ENCODE measurements at places on chromosomes 11 and 22. TPM values are rescaled to one million over a fixed set of nuclear protein-coding genes. Genes with fewer than 3 reads are reported as not detected.

- no peak for DNase-seq
Measured at GRCh38 chr11:57120192-57120965, 61.4 kb upstream of the LRRC55 start.

Gene SYT8
- 159 TPM for total RNA-seq

Gene TUB
- total RNA-seq: 10.6 TPM

DNA sequence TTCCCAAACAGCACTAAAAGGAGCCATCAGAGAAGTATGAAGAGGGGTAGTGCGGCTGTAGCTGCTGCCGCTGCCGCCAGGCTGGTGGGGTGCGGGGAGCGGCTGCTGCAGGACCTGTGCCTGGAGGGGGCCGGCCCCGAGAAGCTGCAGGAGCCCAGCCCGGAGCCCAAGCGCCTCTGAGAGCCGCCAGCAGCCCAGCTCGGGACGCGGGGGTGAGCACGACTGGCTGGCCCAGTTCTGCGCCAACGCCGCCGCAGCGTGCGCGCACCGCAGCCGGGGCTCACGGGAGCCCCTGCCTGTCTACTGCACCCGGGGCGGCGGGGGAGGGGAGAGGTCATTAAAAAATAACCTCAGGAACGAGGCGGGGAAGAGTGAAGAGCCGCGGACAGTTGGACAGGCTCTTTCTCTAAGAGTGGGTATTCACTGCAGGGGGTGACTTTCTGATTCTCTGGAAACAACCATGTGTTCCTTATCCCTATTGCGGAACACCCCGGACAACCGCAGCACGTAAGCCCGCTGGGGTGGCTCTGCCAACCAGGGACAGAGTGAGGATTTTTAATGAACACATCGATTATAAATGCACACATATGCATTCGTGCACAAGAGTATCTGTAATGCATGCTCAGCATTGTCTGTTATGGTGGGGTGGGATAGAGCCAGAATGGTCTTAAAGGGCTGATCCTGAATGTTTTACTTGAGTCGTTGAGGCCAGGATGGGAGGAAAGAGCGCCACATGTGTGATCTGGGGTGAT lies 453 bp downstream of the GAS2 start:
- DNase-seq: no peak

GRCh38 chr22:28925916-28926315 lies 42.5 kb downstream of the ZNRF3 start:
- no peak for DNase-seq

- DNase-seq: no peak
Measured at GRCh38 chr22:30033137-30033536, 47.1 kb upstream of the HORMAD2 start.

- DNase-seq: no peak
Measured at GRCh38 chr11:125170001-125170509, 5.5 kb downstream of the PKNOX2 start.

Gene LGALS12
- not detected for total RNA-seq

Gene TSGA10IP
- 0.68 TPM for total RNA-seq

Gene ANO3
- total RNA-seq: 0.55 TPM

Gene TENM4
- 2.4 TPM for total RNA-seq

GRCh38 chr11:34408580-34409172 lies 30.1 kb upstream of the CAT start:
- no peak for DNase-seq

- no peak for DNase-seq
Measured at GRCh38 chr11:119693253-119693815, 35.7 kb downstream of the NECTIN1 start.

Gene MMP27
- total RNA-seq: not detected

Gene ADM2
- total RNA-seq: 4.6 TPM

Gene BBOX1
- total RNA-seq: 0.73 TPM

Gene C11orf87
- 5.9 TPM for total RNA-seq

GRCh38 chr11:117303101-117303500 lies 12.0 kb downstream of the BACE1-AS start:
- no peak for DNase-seq

Gene LMNTD2
- 8.8 TPM for total RNA-seq

Gene NAALAD2
- 4.8 TPM for total RNA-seq

Gene JAM3
- 33.8 TPM for total RNA-seq

Gene E2F8
- total RNA-seq: 3.0 TPM

DNA sequence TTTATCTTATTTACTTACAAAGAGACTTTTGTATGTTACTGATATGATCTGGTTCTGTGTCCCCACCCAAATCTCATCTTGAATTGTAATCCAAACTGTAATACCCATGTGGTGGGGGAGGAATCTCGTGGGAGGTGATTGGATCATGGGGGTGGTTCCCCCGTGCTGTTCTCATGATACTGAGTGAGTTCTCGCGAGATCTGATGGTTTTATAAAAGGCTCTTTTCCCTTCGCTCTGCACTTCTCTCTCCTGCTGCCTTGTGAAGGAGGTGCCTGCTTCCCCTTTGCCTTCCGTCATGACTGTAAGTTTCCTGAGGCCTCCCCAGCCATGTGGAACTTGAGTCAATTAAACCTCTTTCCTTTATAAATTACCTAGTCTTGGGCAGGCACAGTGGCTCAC lies 42.4 kb upstream of the WNT7B start:
- DNase-seq: no peak

GRCh38 chr11:11163236-11163635 lies 189.8 kb downstream of the CSNK2A3 start:
- no peak for DNase-seq

Gene SIAE
- total RNA-seq: 38.8 TPM

- DNase-seq: peak; percentile 93
Measured at GRCh38 chr11:126113515-126113957, 50.9 kb upstream of the CDON start.

DNA sequence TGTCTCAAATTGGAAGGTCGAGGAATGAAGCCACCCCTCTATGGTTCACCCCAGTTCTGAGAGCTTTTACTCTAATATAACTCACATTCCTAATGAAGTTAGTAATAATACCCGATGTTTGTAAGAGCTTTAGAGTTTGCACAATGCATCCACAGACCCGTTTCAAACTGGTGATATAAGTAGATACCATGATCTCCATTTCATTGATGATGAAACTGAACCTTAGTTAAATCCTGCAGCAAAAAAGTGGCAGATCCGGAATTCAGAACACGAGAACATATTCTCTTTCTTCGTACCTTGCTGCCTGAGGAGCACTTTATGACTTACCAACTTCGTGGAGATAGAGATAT lies 757 bp upstream of the RBFOX2 start:
- no peak for DNase-seq

Gene KCNE3
- 5.9 TPM for total RNA-seq

Gene SIDT2
- 36.5 TPM for total RNA-seq

- no peak for DNase-seq
Measured at GRCh38 chr11:44773351-44773965, 46.7 kb downstream of the TSPAN18 start.

DNA sequence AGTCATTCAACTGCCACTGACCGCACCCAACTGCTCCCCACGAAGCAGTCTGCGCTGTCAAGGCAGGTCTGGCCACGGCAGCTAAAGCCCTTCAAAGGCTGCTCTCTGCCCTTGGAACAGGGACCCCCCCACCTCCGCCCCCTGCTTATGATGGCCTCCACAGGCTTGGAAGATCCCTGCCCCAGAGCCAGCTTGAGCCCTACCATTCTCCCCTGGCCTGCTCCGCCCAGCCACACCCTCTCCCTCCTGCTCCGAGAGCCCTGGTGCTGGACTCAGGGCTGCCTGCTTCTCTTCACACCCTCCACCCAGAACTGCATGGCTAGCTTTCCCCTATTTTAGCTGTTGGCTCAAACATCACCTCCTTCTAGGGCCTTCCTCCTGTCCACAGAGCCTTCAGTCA lies 19.0 kb downstream of the ZMAT5 start:
- no peak for DNase-seq

Gene OR8D1
- total RNA-seq: not detected

DNA sequence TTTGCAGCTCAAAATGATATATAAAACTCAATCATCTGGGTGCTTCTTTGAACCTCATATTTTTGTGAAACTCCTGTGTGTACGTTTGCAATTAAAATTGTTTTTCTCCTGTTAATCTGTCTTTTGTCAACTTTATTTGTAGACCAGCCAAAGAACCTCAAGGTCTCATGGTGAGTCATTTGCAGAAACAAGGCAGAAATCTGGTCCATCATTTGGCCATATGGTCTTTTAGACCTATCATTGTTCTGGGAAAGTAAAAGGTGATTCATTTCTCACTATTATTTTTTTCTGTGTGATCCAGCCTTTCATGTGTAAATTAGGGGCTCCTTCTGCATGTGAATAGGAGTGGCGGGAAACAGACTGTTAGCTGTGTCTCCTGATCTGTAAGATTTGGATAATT lies 399.1 kb upstream of the DDI1 start:
- DNase-seq: no peak

DNA sequence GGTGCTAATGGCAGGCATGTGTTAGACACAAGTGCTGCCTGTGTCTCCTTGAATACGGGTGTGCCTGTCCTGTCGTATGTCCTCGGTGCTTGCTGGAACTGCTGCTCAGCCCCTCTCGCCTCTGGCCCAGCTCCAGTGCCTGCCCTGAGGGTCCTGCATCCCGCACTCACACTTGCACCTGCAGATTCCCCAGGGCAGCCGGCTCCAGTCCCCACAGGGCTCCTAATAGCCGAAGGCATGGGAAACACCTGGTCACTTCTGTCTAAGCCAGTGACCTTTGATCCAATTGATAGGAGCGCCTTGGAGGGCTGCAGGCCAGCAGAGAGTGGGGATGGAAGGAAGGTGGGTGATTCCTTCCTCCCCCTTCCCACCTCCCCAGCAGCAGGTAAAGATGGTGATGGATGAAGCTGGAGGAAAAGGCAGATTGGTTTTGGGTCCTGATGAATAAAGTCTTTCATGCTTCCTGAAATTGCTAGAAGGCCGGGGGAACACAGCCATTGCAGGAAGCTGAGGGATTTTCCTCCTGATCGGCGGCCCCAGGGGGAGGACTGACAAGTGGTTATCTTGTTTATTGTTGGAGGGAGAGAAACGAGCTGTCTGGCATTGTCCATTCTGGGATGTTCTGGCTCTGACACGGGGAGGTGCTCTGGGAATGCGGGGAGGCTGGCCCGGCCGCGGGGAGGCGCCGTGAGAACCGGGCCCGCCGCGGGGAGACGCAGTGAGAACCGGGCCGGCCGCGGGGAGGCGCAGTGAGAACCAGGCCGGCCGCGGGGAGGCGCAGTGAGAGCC lies 110.9 kb upstream of the B3GAT1 start:
- DNase-seq: peak; percentile 15

DNA sequence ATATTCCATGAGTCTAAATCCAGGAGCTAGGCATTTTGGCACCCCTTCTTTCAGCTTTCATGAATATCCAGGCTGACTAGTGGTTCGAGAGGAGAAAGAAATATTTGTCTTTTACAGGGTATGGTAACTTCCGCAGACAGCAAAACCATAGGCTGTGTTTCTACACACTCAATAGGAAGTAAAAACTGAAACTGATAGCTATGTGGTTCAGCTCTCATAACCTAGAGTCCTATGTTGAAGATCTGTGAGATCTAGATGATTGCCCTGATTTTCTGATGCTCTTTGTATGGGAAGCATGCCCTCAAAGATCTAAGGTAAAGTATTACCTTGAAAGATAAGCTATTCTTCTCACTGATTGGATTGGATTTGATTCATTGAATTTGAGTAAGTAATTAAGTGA lies 118.3 kb downstream of the CD44 start:
- no peak for DNase-seq

Gene OR5AN1
- total RNA-seq: not detected

DNA sequence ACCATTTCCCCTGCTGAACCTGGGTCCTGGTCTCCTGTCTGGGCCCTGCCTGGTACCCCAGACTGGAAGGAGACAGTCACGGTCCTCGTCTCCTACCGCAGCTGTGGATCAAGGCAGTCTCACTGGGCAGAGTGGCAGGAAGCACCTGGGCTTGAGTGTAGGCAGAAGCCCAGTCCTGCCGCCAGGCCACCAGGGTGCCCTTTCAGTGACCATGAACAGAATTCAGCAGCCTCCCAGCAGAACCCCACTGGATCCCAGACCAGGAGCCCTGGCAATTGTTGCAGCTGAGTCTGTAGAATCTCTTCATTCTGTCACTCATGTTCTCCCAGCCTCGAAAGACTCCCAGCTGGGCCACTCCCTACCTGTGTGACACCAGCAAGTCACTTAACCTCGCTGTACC lies 25.5 kb upstream of the CREB3L1 start:
- no peak for DNase-seq

Gene OPCML
- 0.10 TPM for total RNA-seq

- DNase-seq: no peak
Measured at GRCh38 chr11:16840951-16841350, 102.5 kb downstream of the C11orf58 start.

DNA sequence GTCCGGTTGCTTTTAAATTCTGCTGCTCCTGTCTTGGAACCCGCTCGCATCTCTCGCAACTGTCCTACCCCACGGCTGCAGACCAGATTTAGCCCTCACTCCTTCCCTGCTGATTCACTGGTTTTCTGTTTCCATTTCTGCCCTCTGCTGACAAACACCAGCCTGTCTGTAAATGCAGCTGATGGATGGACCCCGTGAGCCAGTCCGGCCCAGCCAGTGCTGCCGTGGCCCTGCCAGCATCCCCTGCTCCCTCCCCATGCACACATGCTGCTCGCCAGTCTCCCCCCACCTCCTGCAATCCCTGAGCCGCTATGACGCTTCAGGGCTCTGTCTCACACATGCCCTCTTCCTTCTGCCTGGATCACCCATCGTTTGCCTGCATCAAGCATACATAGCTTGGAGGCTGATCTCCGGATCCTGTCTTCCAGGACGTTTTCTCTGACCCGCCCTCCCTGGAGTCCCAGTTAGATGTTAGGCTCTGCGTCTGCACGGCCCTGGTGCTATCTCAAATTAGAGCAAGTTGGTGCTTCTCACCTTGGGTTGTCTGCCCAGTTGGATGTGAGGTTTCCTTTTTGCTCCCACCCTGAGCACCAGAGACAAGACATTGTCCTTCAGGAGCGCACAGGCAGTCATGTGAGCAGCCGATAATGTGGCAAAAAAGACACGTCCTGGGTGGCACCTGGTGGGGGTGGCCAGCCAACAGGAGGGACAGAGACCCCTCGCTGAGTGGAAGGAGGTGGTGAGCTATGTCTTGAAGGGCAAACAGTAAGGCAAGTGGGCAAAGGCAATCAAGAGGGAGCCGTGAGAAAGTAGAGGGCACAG lies 4.3 kb upstream of the ACR start:
- peak; percentile 28 for DNase-seq

Gene DDTL
- 6.6 TPM for total RNA-seq
